ENCODE measurements at places on chromosomes 2 and 18.

GRCh38 chr2:172596776-172597175 is 40.9 kb downstream of the PDK1 start:
- DNase-seq: no peak

DNA sequence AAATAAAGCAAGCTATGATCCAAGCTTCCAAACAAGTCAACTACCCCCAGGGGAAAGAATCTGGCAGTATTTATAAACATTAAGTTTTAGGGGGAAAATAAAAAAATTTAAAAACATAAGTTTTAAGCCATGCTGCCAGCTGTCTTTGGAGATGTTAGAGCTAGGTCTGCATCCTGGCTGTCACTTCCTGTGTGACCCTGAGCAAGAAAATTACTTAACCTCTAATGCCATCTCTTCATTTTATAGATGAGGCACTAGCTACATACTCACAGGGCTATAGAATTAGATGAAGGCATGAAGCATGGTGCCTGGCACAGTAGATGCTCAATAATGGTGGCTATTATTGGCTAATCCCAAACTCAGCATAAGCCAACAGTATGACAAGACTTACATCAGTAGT is 28.1 kb downstream of the STARD7 start:
- no peak for DNase-seq

- DNase-seq: no peak
Measured at GRCh38 chr2:8224347-8225190, 457.3 kb upstream of the ID2 start.

GRCh38 chr2:233553366-233553765 is 13.2 kb downstream of the USP40 start:
- no peak for DNase-seq

DNA sequence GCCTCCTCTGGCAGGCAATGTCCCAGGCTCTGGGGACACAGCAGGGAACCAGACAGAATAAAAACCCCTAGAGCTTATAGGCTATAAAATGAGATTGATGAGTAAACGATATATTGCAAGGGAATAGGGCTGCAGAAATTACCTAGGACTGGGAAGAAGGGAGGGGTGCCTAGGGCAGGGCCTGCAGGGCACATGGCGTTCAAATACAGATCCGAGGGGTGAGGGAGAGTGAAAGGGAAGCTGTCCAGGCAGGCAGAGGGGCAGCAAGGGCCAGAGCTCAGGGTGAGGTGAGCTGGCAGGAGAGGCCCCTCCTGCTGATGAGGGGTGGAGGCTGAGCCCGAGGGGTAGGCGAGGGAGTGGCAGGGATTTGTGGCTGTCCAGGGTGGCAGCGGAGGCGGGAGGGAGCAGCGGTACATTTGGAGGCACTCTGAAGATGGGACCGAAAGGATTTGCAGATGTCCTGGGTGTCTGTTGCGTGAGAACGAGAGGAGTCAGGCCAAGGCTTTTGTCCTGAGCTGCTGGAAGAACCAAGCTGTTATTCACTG is 33.7 kb downstream of the KCNIP3 start:
- no peak for DNase-seq

GRCh38 chr2:170201734-170202393 is 23.9 kb downstream of the MYO3B start:
- no peak for DNase-seq

GRCh38 chr18:73824671-73825070 is 323.0 kb downstream of the FBXO15 start:
- DNase-seq: no peak
